ENCODE measurements at places on chromosomes 7 and 10. TPM values are rescaled to one million over a fixed set of nuclear protein-coding genes. Genes with fewer than 3 reads are reported as not detected.

The AMZ1 gene
- 0.30 TPM for total RNA-seq

The ENKUR gene
- 0.39 TPM for total RNA-seq

DNA sequence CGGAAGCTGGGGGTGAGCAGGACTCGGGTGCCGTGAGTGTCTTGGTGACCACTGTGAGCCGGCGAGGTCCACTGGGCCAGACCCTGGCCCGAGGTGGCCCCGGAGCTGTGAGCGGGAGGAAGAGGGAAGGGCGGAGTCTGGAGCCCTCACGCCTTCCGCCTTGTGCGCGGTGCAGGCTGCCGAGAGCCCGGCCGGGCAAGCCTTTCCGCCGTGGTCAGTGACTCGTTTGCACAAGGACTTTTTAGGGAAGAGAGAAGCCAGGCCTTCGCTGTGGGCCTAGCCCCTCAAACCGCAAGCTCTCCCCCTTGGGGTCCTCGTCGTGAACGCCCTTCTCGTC lies 40.9 kb upstream of the ZNF32 start:
- DNase-seq, result no peak

- DNase-seq, result no peak
Measured at GRCh38 chr10:103295374-103296015, 18.6 kb downstream of the INA start.

The TMEM270 gene
- total RNA-seq, result not detected

Data from skin of body (tissue), 3 donors.